ENCODE measurements at places on chromosomes 6 and 20.

DNA sequence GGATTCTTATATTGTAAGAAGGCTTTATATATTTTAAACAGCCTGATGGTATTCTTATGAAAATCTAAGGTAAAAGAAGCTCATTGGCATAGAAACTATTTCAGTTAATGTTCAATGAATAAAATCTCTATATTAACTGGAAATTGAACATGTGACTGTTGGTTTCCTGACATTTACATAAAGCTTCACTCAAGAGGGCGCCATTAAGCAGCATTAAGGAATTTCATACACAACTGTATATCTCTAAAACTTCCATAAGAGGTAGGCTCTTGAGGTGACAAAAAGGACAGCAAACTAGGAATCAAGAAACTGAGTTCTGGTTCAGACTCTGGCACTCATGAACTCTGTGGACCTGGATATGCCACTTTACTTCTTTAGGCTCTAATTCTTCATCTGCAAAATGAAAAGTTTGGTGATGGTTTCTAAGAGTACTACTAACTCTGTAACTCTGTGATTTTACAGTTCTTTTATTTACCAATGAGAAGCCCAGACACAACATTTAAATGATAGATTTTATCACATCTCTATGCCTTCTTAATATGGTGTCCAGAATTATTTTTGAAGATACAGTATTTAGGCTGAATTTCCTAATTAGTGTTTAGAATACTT, 147.5 kb downstream of the FLRT3 start:
- DNase-seq: peak; percentile 32

- no peak for DNase-seq
These were observed 22.3 kb downstream of the STX7 start for GRCh38 chr6:132490478-132491204.

DNA sequence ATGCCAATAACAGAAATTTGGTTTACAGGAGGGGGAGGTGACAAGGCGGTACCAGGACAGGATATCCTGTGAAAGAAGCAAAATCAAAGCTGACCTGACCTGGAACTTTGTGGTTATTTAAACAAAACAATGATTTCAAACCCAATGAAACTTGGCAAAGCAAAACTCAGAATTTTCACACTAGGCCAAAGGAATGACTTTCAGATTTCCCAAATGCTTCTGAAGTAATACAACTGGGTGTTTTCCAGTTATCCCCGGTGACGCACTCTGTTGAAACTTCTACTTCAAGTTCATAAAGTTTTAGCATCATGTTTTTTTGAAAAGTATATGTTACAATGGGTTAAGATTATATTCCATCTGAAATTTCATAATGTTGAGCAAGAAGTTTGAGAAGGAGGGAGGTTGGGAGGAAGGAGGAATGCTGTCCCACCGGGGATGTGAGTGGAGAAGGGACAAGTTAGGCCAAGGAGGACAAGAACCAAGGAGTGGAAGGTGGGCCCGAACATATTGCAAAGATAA, 78.1 kb upstream of the TRAF3IP2 start:
- DNase-seq: no peak

- no peak for DNase-seq
These were observed 8.4 kb downstream of the CD40 start for GRCh38 chr20:46126440-46127056.

DNA sequence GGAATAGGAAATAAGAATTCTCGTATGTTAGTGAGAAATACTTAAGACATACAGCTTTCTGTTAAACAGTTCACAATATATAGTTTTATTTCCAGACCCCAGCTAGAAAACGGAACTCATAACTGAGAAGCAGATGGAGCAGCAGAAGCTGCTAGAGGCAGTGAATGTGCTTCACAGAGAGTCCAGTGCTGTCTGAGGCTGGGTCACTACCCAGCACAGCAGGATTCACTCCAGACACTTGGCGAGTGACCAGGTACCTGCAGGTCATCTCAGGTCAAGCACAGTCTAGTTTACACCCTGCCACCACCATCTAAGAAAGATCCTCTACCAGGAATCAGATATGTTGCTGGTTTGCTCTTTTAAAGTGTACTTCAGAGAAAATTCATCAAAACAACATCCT, 243.1 kb upstream of the RAB32 start:
- no peak for DNase-seq

DNA sequence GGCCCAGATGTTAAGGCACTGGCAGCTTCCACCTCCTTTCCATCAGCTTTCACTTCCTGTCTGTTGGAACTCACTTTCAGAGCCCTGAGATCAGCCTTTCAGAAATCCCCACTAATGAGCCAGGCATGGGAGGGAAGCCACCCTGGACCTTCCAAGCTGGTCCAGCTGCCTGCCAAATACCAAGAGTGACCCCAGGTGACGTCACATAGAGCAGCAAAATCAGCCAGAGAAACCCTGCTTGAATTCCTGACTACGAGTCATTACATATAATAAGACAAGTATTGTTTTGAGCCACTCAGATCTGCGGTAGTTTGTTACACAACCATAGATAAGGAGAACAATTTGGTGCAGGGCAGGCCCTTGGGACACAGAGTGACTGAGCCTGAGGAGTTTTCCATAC, 556.0 kb upstream of the JAG1 start:
- peak; percentile 60 for DNase-seq

GRCh38 chr6:150937132-150937906, 71.8 kb downstream of the MTHFD1L start:
- no peak for DNase-seq

DNA sequence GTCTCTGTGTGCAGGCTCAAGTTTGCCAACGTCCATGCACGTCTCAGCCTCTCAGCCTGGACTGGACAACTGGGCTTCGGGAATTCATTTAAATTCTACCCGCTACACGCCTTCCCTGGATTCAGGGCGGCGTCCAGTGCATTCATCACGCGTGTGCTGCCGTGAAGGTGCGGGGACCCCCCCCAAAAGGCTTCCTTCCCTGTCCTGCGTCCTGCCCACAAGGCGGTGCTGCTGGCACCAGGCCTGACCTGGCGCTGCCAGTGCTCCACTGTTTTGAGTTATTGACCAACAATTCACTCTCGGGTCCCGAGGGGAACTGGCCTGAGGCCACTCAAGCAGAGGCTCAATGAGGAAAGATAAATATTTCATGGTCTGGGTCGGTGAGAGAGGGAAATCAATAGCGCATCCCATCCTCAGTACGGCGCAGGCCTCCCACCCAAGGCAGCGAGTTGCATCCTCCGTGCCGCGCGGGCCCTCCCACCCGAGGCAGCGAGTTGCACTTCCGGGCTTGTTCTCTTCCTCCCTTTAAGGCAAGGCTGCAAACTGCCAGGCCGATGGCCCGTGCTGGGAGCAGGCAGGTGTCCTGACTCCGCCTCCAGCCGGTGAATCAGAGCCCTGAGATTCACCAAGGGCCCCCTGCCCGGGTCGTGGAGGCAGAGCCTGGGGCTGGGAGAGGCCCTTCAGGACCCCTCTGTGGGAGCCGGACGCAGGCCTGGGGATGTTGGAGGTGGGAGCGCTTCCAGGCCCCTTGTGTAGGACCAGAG, 22.8 kb upstream of the BHLHE23 start:
- DNase-seq: no peak

GRCh38 chr20:57701090-57701489, 8.7 kb downstream of the PMEPA1 start:
- no peak for DNase-seq

GRCh38 chr6:135870722-135871121, 19.2 kb downstream of the PDE7B start:
- DNase-seq: no peak

- DNase-seq: peak; percentile 60
These were observed 67.9 kb downstream of the ZHX3 start for GRCh38 chr20:41249411-41250281.

DNA sequence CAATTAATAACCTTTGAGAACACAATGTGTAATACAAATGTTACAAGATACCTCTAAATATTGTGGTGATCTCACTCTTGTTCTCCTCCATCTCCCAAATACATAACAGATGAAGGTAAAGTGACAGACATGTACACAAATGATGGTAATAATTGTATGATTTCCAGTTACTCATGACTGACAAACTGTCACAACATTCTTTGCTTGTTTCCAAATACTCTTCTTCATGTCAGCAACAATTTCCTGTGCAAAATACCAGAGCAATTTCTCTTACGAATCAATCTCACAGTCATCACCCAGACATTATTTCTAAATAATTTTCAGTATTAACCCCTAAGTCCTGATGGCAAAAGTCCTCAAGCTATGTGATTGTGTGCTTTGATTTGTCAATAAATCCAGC, 92.9 kb downstream of the RPS12 start:
- no peak for DNase-seq

DNA sequence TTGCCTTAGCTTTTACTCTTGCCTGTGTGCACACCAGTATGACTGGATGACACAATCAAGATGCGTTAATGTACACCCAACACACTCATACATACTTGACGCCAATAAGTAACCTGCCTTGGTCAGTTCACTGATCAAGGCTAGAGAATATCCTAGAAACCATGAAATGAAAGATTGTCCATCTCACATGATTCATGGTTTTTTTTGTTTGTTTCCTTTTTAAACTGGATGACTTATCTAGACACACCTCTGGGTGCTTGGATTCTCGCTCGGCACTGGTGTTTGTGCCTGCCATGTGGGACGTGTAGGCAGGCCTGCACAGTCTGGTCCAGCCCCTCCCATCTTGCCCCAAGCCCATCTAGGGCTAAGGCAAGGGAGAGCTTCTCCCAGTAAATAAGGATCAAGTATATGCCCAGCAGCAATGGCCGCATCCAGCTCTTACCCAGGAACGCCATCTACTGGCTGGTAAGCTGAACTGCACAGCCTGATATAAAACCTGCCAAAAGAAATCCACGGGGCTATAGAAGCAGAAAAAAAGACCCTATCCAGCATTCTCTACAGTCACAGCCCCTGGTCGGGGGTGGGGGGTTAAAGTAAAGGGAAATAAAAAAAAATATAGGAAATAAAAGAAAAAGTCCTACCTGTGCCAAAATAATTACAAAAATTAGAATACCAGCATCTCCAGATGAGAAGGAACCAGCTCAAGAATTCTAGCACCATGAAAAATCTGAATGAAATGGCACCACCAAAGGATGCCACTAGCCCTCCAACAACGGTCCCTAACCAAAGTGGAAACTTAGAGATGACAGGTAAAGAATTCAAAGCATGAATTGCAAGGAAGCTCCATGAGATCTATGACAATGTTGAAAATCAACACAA, 73.3 kb downstream of the OTOR start:
- DNase-seq: peak; percentile 18

DNA sequence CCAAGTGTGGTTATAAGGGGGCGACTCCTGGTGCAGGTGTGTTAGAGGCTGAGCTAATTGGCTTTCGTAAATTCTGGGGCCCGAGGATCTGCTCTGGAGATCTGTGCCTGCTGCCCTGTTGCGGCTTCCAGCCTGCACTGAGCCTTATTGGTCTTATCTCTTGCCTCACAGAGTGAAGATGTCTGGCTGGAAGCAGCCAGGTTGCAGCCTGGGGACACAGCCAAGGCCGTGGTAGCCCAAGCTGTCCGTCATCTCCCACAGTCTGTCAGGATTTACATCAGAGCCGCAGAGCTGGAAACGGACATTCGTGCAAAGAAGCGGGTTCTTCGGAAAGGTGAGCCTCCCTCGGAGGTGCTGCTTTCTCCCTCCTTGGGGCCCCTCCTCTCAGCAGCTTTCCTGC, 20.0 kb downstream of the PRPF6 start:
- no peak for DNase-seq

- no peak for DNase-seq
These were observed 301.9 kb upstream of the SGK1 start for GRCh38 chr6:134619789-134620188.

GRCh38 chr6:29834564-29835436, 7.2 kb downstream of the HLA-G start:
- DNase-seq: no peak

DNA sequence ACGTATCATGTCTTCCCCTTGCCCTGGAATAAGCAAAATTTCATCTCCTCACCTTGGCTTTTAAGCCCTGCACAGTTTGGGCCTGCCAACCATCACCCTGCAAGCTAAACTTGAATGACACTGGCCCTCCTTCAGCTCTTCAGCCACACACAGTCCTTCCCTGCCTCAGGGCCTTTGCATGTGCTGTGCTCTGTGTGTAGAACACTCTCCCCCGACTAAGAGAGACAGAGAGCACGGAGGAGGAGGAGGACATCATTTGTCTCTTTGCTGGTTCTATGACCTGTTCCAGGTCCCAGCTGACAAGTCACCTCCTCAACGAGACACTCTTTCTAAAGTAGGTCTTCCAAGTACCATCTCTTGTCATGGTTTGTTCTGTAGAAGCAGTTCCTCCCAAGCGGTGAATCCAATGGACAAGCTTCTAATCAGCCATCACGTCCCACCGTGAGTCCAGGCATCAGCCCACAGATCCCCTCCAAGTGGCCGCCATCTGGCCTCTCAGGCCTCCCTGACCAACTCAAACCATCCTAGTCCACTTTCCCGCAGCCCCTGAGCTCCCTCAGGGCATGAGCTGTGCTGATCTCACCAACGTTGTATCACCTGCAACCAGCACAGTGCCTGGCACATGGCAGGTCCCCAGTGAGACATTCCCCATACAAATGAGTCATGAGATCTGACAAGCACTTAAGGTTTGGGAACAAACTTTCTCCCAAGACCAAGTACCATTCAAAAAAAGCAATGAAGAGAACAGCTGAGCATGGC, 30.5 kb downstream of the NFATC2 start:
- DNase-seq: no peak

DNA sequence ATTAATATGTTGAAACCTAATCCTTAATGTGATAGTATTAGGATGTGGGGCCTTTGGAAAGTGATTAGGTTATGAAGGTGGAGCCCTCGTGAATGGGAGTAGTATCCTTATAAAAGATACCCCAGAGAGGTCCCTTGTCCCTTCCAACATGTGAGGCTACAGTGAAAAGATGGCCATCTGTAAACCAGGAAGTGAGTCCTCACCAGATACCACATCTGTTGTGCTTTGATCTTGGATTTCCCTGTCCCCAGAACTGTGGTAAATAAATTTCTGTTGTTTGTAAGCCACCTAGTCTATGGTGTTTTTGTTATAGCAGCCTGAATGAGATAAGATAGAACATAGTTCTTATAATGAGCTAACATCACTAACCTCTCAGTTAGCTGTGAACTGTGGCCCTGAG, 16.6 kb upstream of the CALHM6 start:
- no peak for DNase-seq

- no peak for DNase-seq
These were observed 120.3 kb downstream of the LCA5 start for GRCh38 chr6:79416931-79417330.

DNA sequence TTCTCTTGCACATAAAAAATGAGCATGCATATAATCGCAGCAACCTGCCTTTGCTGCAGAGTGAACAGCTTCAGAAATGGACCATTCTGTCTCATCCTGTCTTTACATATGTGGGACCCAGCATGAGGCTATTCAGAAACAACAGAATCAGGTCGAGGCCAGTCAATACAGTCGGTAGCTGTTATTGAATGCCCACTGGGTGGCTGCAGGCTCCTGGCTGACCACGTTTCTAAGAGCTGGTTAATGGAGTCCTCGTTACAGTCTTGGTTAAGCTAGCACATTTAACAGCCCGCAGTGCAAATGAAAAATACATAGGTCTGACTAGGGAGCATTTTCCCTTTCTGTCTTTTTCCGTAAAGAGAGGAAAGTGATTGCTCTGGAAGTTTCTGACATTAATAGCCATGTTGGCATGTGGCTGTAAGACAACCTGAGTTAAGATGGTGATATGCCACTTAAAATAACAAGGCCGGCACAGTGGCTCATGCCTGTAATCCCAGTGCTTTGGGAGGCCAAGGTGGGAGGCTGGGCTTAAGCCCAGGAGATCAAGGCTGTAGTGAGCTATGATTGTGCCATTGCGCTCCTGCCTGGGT, 75.0 kb downstream of the SHLD1 start:
- DNase-seq: no peak

- no peak for DNase-seq
These were observed 250.1 kb downstream of the ATXN1 start for GRCh38 chr6:16511040-16511660.
